CD4-positive, alpha-beta T cell treated with Interleukin-17A for 4 hours (primary cell): ENCODE measurements at places on chromosomes 4 and X.

DNA sequence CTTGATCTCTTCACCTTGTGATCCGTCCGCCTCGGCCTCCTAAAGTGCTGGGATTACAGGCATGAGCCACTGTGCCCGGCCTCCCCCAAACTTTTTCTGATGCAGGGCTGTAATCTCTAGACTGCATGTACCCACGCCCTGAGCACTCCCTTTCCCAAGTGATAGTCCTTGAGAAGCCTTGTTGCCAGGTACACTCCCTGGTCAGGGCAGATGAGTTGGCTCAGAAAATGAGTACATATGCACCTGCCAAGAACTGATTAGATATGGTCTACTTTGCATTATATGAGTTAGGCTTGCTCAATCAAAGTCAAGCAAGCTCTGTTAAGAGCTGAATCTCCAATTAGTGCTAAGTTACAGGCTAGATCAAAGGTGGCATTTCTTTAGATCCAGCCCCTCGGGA is 20.3 kb downstream of the APOO start:
- no peak for DNase-seq

- DNase-seq, result no peak
These were observed 335.4 kb downstream of the UNC5C start for GRCh38 chr4:95213366-95213765.

- no peak for DNase-seq
These were observed 113.6 kb downstream of the GLUD2 start for GRCh38 chrX:121160987-121161386.

DNA sequence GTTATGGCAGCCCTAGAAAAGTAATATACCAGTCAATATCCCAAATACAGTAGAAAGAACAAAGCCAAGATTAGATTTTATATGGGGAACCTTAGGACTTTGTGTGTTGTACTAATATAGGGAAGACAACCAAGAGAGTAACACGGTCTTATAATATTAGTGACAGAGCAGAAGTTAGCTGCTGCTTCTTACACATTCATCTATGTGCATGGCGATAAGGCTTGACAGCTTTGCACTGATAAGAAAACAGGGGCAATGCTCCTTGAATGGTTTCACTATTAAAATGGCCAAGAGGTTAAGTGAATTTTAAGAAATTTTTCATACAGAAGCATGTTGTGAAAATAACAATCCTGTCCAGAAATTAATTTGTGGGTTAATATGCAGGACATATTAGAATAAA is 521.6 kb downstream of the CCSER1 start:
- no peak for DNase-seq
